ENCODE measurements at places on chromosomes 16 and 17.

GRCh38 chr16:70257391-70257790 is 5.7 kb upstream of the EXOSC6 start:
- DNase-seq: no peak

- no peak for DNase-seq
Measured at GRCh38 chr16:76035689-76036088, 241.5 kb upstream of the CNTNAP4 start.

DNA sequence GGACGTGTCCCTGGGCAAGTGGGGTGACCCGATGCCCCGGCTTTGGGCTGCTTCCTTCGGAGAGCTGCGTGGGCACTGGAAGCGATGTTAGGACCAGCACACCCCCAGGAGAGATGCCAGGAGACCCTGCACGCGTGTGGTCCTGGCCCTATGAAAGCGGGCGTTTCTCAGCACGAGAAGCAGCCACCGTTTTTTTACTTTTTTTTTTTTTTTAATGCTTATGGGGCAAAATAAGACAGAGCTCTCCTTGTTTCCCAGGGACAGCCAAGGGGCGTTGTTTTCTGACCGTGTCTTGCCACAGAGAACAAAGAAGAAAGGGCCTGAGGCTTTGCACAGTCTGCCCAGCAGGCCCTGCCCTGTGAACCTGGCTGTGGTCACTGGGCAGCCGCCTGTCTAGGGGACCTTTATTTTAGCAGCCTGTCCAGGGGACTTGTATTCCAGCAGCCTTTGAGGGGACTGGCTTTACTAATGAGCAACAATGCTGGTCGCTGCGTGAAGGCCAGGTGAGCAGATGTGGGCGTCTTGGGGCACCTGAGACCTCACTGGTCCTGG is 996 bp downstream of the SLC25A10 start:
- DNase-seq: no peak

- no peak for DNase-seq
Measured at GRCh38 chr17:81406117-81406953, 11.1 kb downstream of the BAHCC1 start.

GRCh38 chr17:76146053-76146851 is 5.2 kb upstream of the FOXJ1 start:
- DNase-seq: no peak

DNA sequence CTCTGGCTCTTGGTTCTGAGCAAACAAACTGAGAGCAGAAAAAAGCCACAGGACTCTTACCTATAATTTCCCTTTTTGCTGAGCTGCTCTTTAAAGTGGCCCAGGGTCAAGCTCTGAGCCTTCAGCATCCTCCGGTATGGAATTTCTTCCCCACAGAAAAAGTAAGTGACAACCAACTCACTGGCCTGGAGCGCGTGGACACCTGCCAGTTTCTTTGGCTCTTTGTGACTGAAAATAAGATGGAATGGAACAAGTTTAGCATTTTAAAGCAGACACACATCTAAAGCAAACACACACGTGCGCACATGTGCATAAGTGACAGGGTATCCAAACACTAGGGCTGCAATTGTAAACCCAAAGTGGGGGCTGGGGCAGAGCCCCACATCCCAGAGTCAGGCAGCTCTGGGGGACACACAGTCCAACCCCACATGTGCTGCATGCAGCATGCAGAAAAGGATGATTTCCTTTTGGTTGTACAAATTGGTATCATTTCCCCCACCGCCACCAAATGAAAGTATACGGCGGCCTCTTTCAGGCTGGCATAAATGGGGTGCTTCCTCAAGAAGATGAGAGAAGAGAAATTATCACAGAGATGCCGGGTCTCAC is 27.5 kb downstream of the AXIN2 start:
- no peak for DNase-seq

GRCh38 chr16:66036184-66036583 is 330.3 kb upstream of the CDH5 start:
- no peak for DNase-seq

GRCh38 chr17:27446569-27447301 is 9.5 kb upstream of the KSR1 start:
- DNase-seq: no peak

DNA sequence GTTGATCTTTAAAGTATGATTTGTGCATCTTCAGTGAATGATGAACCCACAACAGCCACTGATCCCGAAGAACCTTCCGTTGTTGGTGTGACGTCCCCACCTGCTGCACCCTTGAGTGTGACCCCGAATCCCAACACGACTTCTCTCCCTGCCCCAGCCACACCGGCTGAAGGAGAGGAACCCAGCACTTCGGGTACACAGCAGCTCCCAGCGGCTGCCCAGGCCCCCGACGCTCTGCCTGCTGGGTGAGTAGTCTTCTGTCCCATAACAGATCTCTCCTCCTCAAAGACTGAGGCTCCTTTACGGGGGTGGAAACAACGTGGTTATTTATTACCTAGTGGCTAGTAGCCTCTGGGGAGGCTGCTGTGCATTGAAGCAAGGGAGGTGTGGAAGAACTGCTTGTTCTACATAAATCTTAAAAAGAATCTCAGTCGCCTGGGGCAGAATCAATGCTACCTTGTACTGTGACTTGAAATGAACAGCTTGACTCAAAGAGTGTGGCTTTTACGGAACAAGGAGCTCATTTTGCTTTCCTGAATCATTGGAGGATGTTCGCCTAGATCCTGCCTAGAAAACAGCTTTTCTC is 63.0 kb upstream of the CLEC18A start:
- no peak for DNase-seq

DNA sequence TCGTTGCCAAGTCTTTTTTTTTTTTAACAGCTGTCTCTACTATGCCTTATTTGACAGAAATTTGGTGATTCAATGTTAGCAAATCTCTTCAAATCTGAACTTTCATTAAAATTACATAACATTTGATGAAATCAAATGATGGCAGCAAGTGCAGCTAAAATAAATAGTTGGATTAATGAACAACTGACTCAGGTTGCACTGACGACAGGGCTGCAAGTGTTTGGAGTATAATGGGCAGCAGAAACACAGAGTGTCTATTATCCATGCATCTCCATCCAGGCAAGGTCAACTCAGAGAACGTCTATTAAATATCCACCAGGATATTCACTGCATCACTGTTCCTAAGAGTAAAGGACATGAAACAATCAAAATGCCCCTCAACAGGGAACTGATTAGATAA is 109.8 kb downstream of the SLC39A11 start:
- DNase-seq: no peak

DNA sequence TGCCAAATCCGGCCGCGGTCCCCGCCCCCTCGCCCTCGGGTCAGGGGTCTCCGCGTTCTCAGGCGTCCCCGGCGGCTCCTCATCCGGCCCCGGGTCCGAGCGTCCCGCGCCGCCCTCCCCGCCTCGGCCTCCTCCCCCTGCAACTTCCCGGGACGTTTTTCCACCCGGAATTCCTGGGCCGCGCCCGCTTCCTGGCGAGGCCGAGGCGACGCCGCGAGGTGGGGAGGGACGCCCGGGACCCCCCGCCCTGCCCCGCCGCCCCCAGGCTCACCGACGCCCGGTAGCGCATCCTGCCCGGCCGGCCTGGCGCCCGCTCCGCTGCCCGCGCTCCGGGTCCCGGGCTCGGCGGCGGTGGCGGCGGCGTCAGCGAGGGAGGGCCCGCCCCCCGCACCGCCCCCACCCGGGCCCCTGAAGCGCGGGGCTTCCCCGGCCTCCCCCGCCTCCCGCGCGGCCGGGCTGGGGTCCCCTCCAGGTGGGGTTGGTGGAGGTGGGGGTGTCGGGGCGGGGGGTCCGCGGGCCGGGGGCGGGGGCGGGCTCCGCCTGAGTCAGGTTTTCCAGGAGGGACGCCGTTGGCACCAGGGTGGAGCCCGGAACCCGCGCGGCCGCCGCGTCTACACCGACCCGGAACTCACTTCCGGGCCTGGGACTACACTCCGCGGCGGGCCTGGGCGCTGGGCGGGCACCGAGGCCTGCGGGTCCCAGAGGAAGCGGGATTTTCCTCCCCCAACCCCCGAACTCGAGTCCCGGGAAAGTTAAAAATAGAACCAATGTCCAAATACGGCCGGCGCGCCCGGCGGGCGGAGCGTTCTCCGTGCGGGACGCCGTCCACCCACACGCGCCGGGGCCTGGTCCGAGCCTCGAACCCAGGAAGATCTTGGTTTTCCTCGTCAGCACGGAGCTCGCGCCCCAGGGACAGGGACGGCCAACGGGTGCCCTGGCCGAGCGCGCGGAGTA is 6.8 kb downstream of the MYO1C start:
- DNase-seq: peak; percentile 61

GRCh38 chr16:28823291-28823872 is 583 bp downstream of the ATXN2L start:
- DNase-seq: no peak

GRCh38 chr16:86827521-86827920 is 249.2 kb downstream of the FOXL1 start:
- DNase-seq: no peak

- DNase-seq: peak; percentile 86
Measured at GRCh38 chr17:30824356-30825145, at the start of gene CRLF3. TSS of gene CRLF3 (minus strand) at chr17:30824692. CDS start at chr17:30824651, 41 bp downstream.

DNA sequence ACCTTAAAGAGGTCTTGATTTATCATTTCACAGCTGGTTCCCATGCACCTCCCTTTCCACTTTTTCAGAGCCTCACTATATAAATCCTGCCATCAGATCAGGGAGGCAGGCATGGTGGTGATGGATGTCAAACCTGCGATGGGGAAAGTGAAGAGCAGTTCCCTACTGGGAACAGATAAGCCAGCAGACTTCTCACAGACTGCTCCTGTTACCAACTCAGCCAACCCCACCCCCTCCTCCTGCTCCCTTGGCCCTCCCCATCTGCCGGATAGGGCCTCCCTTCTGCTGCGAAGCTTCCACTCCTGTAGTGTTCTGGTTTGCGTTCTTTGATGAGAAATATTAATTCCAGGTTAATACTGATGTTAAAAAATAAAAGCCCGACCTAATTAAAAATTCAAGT is 232.1 kb downstream of the STX8 start:
- DNase-seq: no peak

DNA sequence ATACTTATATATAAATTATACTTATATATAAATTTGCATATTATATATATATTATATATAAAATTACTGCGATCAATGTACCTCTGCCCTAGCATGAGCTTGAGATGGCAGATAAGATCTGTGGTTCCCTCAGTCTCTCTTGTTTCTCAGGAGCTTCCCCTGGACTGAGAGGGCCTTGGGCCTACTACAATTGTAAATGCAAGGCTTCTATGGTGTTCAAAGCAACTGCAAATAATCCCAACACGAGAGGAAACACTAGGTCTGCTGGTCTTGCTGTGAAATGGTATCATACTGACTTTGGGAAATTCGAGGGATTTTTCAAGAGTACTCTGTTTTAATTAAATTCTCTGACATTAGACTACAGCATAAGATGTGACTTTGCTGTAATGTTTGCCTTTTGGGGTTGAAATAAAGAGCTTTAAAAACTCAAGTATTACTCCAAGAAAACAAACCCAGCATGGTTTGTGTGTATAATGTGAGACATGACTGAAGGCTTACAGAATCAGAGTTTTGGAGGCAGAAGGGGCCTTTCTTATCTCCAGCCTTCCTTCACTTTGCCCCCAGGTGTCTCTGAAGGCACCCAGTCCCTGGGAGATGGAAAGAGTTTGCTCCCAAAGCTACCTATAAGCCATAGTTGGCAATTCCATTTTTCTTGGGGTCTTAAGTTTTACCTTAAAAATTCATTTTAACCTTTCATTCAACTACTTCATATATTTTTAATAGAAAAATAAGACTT is 24.2 kb downstream of the ACSM1 start:
- no peak for DNase-seq

DNA sequence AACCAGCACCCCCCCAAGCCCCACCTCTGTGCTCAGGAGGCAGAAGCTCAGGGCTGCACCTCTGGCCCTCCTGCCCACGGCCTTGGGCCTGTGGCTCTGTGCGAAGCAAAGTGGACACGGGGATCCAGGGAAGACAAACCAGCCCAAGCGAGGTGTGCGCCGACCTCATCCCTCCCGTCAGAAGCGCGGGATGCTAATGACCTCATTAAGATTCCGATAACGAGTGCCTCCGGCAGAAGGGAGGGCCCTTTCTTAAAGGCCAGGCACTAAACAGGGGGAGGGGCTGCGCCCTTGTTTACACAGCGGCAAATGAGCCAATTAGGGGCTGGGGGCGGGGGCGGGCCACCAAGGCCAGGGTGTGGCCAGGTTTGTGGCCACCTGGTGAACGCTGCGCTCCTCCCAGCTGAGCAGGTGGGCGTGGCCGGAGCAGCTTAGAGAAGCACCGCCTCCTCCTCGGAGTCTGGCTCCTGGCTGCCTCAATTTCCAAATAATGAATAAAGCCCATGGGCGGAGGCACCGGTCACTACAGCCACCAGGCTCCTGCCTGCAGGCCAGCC is 3.2 kb downstream of the CBX4 start:
- no peak for DNase-seq

- no peak for DNase-seq
Measured at GRCh38 chr16:49484936-49485335, 111.3 kb downstream of the C16orf78 start.

- DNase-seq: no peak
Measured at GRCh38 chr17:41710472-41711090, 1.6 kb upstream of the GAST start.

- no peak for DNase-seq
Measured at GRCh38 chr17:17122781-17123483, 80.7 kb downstream of the MPRIP start.

- no peak for DNase-seq
Measured at GRCh38 chr17:16977932-16978331, 6.0 kb upstream of the TNFRSF13B start.

- no peak for DNase-seq
Measured at GRCh38 chr16:87201790-87202189, 115.4 kb downstream of the C16orf95 start.

- no peak for DNase-seq
Measured at GRCh38 chr16:57755726-57756423, 20.3 kb downstream of the KATNB1 start.

GRCh38 chr16:759110-759910 is 1.2 kb upstream of the MSLN start:
- DNase-seq: no peak

- no peak for DNase-seq
Measured at GRCh38 chr16:3188925-3189825, 1.2 kb downstream of the OR1F1 start.

DNA sequence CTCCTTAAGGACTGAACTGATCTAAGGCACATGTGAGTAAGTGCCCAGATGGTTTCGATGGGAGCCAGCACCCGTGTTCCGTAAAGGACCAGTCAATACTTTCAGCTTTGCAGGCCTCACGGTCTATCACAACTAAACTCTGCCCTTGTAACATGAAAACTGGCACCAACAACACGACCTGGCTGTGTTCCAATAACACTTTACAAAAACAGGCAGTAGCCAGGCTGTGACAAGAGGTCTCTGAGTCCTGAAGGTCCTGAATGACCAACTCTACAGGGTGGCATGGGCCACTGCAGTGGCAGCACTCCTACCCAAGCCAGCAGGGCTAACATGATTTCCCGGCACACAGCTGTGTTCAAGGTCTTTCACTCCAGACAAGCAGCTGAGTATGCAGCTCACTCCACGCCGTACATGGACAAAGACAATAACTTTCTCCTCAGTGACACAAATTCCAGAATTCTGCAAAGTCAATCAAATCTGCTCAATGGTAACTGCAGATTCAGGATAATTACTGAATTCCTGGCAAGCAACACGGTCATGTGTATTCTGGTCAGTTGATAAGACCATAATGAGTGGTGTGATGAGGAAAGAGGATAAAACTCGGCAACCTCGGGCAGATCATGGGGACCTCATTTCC is 15.3 kb downstream of the NPLOC4 start:
- no peak for DNase-seq
